Neural crest cell (in vitro differentiated cells): ENCODE measurements at places on chromosomes 5 and 9.

- DNase-seq: no peak
- H3K4me1 ChIP-seq: peaks cover 26% of the 10 kb centered on the region
- H3K27me3 ChIP-seq: no peaks in the 10 kb centered on the region
- no peak overlapping the region for H3K4me3 ChIP-seq
- H3K36me3 ChIP-seq: no peaks in the 10 kb centered on the region
- H3K27ac ChIP-seq: peak overlapping the region; percentile 28
These were observed 8.8 kb downstream of the AQP7 start for GRCh38 chr9:33393581-33393980.

DNA sequence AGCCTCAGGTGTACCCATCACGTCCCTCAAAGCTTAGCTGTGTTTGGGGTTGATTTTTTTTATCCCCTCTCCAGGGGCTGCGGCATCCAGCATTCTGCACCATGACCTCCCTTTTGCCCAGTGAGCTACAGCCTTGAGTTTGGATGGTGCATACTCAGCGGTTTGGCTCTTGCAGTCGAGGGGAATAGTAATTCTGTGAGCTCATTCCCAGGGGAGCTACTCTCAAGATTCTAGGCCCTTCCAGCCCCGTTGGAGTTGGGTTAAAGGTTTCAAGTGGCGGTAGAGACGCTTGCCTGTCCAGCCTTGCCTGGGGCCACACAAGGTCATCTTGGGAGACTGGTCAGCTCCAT, 102.2 kb upstream of the SPRY4 start:
- H3K4me3 ChIP-seq: no peak overlapping the region
- H3K4me1 ChIP-seq: peaks cover 42% of the 10 kb centered on the region
- H3K27me3 ChIP-seq: no peaks in the 10 kb centered on the region
- no peak overlapping the region for H3K27ac ChIP-seq

DNA sequence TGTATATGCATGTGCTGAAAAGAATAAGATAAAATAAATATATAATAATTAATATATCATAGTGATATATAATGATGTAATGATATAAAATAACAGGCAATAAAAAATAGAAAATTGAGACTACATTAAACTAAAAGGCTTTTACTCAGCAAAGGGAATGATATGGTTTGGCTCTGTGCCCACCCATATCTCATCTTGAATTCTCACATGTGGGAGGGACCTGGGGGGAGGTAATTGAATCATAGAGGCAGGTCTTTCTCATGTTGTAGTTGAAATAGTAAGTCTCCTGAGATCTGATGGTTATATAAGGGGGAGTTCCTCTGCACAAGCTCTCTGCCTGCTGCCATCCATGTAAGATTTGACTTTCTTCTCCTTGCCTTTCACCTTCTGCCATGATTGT, 1550.9 kb upstream of the CDH6 start:
- no peaks in the 10 kb centered on the region for H3K4me1 ChIP-seq
- no peaks in the 10 kb centered on the region for H3K27me3 ChIP-seq
- H3K36me3 ChIP-seq: no peaks in the 10 kb centered on the region

- DNase-seq: no peak
- no peaks in the 10 kb centered on the region for H3K27me3 ChIP-seq
- H3K27ac ChIP-seq: no peak overlapping the region
- no peak overlapping the region for H3K4me3 ChIP-seq
- no peaks in the 10 kb centered on the region for H3K4me1 ChIP-seq
- no peaks in the 10 kb centered on the region for H3K36me3 ChIP-seq
These were observed 89.9 kb downstream of the SH3TC2 start for GRCh38 chr5:148972974-148973374.

DNA sequence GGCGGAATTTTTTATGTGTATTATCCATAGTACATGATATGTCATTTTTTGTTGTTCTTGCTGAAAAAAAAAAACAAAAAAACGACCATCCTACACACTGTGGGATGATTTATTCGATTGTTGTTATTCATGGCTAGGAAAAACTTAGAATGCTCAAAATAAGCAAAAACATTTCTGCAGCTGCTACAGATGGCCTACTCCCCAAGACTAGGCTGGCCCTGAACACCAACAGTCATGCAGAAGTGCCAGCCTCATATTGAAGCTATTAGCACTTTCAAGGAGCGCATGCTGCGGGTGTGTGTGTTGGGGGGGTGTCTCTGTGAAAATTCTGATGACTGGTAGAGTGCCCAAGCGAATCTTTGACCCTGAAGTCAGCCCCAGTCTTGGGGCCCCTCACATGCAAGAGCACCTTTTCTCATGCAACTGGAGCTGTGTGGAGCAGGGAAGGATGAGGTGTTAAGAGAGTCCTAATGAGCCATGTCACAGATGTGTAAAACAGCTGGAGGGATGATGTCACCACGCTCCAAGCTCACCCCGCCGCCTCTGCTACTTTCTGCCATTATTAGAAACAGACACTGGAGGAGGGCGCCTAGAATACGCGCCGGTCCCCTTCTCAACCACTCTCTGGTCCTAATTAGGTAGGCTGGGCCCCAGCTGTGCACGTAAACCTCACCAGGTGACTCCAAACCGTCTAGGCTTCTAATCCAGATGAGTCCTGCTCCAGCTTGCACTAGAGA, 61.0 kb upstream of the SMIM23 start:
- H3K4me3 ChIP-seq: no peak overlapping the region
- no peak for DNase-seq
- peaks cover 12% of the 10 kb centered on the region for H3K36me3 ChIP-seq

DNA sequence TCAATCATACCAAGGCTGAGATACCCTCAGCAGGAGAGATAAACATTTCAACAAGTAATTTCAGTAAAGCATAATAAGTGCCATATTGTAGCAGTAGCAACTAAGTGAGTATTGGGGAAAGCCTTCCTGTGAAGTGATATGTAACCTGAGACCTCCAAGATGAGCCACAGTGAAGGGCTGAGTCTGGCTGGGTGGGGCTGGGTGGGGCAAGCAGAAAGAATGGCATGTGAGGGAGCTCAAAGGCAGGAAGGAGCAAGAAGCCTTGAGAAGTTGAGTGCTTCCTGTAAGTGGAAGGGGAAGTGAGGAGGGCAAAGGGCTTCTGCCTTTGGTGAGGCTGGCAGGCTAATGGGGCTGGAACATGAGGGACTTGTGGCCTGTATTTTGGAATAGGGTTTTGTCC, 19.7 kb upstream of the ASTN2 start:
- H3K27ac ChIP-seq: no peak overlapping the region
- H3K4me3 ChIP-seq: no peak overlapping the region
- peaks cover 34% of the 10 kb centered on the region for H3K27me3 ChIP-seq
- DNase-seq: no peak
- H3K4me1 ChIP-seq: peaks cover 5% of the 10 kb centered on the region
- H3K36me3 ChIP-seq: no peaks in the 10 kb centered on the region

GRCh38 chr5:39648085-39648847, 223.5 kb upstream of the DAB2 start:
- no peaks in the 10 kb centered on the region for H3K27me3 ChIP-seq
- no peaks in the 10 kb centered on the region for H3K36me3 ChIP-seq
- no peak overlapping the region for H3K4me3 ChIP-seq
- H3K4me1 ChIP-seq: no peaks in the 10 kb centered on the region
- no peak overlapping the region for H3K27ac ChIP-seq

GRCh38 chr5:115313632-115314031, 17.2 kb upstream of the CCDC112 start:
- no peaks in the 10 kb centered on the region for H3K4me1 ChIP-seq
- no peaks in the 10 kb centered on the region for H3K36me3 ChIP-seq
- DNase-seq: no peak
- H3K27me3 ChIP-seq: peaks cover 10% of the 10 kb centered on the region
- no peak overlapping the region for H3K27ac ChIP-seq

DNA sequence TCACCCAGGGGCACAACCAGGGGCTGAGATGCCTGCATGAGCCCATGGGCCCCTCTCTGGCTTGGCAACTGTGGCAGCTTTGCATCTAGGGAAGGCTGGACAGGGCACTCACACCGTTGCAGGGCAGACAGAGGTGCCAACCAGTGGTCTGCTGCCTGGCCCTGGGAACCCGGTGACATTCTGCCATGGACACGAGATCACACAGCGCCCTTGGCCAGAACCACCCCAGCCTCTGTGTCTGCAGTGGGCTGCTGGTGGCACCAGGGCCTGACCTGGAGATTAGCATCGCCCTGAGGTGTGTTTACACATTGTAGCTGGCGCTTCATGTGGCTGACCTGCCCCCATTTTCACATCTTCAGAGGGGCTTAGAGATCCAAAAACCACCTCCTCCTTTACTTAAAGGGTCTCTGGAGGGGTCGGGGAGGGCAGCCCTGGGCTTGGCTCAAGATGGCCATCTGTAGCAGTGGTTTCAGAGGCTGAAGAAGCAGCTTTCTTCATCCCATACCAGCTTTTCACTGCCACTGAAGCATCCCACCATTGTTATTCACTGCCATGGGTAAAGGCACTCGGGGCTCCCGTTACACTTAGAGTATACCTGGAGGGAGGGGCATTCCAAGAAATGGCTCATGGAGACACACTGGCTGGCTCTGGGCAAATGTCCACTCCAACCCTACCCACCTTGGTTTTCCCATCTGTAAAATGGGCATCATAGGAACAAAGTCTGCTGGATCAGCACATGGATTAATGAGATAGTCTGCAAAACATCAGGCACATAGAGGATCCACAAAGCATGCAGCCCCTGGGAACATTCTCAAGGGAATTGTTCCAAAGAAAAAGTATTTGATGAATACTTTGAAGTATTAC, 11.4 kb downstream of the DCANP1 start:
- no peaks in the 10 kb centered on the region for H3K27me3 ChIP-seq
- H3K36me3 ChIP-seq: no peaks in the 10 kb centered on the region
- no peaks in the 10 kb centered on the region for H3K4me1 ChIP-seq
- H3K27ac ChIP-seq: no peak overlapping the region
- DNase-seq: no peak

- no peak overlapping the region for H3K4me3 ChIP-seq
- no peak for DNase-seq
These were observed 112.9 kb downstream of the SH3TC2 start for GRCh38 chr5:148949841-148950470.

- H3K4me3 ChIP-seq: no peak overlapping the region
- H3K27me3 ChIP-seq: peaks cover 18% of the 10 kb centered on the region
- H3K27ac ChIP-seq: no peak overlapping the region
- no peak for DNase-seq
- H3K36me3 ChIP-seq: no peaks in the 10 kb centered on the region
These were observed 131.3 kb downstream of the DOCK2 start for GRCh38 chr5:169768416-169768815.

DNA sequence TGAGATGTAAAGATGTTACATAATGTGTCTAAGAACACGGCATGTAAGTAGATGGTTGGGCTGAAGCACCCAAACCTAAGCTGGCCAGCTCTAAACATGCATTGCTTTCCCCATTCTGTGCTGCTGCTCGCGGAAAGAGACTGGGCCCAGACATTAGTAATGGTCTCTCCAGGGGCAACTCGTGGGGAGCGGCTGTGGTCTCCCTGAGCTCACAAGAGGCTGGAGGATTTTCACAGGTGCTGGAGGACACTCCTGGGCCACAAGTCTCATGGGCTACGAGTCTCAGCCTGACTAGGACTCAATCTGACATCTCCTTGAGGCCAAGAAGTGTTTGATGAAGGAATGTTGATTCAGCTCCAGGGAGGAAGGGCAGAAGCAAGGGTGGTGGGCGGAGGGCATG, 92.7 kb upstream of the PTCH1 start:
- peaks cover 34% of the 10 kb centered on the region for H3K4me1 ChIP-seq
- no peak for DNase-seq
- H3K4me3 ChIP-seq: no peak overlapping the region
- no peaks in the 10 kb centered on the region for H3K27me3 ChIP-seq
- no peaks in the 10 kb centered on the region for H3K36me3 ChIP-seq
- H3K27ac ChIP-seq: peak overlapping the region; percentile 81

DNA sequence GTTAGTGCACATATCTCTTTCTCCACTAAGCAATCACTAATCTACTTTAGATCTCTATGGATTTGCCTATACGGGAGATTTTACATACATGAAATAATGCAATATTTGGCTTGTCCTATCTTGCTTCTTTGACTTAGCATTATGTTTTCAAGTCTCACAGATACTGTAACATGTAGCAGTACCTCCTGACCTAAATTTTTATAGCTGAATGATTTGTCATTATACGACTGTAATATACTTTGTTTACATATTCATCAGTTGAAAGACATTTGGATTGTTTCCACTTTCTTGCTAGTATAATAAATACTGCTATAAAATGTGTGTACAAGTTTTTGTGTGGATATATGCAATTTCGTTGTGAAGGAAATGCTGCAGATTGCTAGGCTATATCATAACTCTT, 1520.8 kb upstream of the CDH6 start:
- no peak for DNase-seq
- no peaks in the 10 kb centered on the region for H3K4me1 ChIP-seq
- H3K4me3 ChIP-seq: no peak overlapping the region

- H3K27me3 ChIP-seq: no peaks in the 10 kb centered on the region
- no peak overlapping the region for H3K4me3 ChIP-seq
- no peak overlapping the region for H3K27ac ChIP-seq
- peaks cover 23% of the 10 kb centered on the region for H3K4me1 ChIP-seq
- DNase-seq: no peak
These were observed 1.8 kb downstream of the HSPB3 start for GRCh38 chr5:54457094-54457862.
